Stimulated activated CD4-positive, alpha-beta T cell treated with anti-CD3 and anti-CD28 coated beads, Interleukin-1b, Interleukin-23, amount 100 ng/mL, for 1 hour (primary cell): ENCODE measurements at places on chromosomes 12 and 14.

GRCh38 chr12:49636979-49637755 is 13.8 kb downstream of the PRPF40B start:
- DNase-seq = no peak

DNA sequence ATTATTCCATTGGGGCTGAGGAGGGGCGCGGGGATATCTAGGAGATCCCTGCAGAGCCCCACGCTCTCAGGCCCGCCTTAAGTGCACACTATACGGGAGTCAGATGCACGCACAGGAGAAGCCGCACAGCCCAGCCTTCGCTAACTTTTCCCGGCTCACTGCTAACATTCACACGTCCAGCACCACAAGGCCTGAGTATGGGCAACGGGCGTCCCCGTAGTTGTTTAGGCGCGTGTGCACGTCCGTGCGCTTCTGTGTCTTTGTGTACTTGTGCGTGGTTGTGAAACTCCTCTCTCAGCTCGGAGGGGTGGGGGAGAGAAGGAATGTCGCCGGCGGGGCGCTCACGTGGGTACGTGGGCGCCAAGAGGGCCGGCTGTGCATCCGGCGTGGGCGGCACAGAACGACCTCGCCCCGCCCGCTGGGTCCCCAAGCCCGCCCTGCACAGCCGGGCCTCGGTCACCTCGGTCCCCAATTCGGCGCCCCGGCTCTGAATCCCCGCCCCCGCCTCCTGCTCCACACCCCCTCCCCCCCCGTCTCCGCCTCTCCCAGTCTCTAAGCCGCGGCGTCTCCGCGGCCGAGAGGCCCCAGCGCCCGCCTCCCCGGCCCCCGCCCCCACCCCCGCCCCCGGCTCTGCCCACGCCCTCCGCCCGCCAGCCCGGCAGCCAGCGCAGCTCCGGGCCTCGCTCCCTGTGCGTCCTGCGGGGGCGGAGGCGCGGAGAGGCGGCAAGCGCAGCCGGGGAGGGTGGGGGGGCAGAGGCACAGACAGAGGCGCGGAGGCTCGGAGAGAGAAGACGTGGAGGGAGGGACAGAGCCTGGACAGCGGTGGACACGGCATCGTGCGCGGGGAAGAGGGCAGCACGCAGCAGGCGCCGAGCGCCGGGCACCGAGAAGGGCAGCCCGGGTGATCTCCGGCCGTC is at the start of gene NAB2:
NAB2 (plus strand) TSS at position 761 of the 917 bp plus-strand sequence. CDS start 158 bp downstream, outside the sequence.
- peak; percentile 70 for DNase-seq

GRCh38 chr12:76445462-76445861 is 97.2 kb upstream of the BBS10 start:
- DNase-seq = no peak

GRCh38 chr14:95460647-95461478 is 55.6 kb downstream of the SYNE3 start:
- no peak for DNase-seq

GRCh38 chr12:83779526-83779925 is 1092.8 kb downstream of the TMTC2 start:
- no peak for DNase-seq

GRCh38 chr12:54337280-54337842 is 12.4 kb downstream of the COPZ1 start:
- DNase-seq = no peak

DNA sequence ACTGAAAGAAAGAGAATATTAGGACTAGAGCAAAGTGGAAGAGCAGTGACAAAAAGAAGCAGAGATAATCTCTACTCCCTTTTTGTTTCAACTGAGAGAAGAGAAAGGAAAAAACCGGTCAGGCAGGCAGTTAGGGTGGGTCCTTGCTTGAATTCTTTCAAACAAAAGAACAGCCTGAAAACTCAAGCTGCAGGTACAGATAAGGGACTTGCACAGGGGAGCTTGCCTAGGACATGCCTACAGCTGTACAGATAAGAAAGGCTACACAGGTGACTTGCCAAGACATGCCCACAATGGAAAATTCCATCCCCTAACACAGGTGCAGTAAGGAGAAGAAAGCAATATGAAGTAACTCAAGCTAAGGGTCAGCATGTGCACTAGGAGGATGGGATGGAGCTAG is 532.2 kb upstream of the MIS18BP1 start:
- no peak for DNase-seq

GRCh38 chr14:39967885-39968284 is 535.7 kb upstream of the FBXO33 start:
- DNase-seq = no peak

DNA sequence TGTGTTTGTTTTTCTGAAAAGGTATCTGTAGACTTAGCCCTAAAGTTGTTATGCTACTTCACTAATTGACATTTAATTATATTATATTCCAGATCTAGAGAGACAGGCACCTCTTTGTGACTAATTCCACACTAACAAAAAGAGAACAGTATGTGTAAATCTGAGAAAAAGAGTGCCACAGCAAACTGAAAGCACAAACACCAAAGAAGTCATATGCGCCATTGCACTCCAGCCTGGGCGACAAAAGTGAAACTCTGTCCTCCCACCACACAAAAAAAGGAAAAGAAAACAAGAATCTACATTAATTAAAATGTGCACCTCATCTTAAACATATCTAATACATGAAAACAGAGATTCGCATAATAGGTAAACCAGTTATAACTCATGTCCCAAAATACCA is 4.4 kb upstream of the CSRNP2 start:
- no peak for DNase-seq

- no peak for DNase-seq
These were observed 3.1 kb upstream of the MFAP5 start for GRCh38 chr12:8665759-8666158.
